ENCODE measurements at places on chromosomes 3 and 15. TPM values are rescaled to one million over a fixed set of nuclear protein-coding genes. Genes with fewer than 3 reads are reported as not detected.

GRCh38 chr15:84003791-84004503 lies 231.6 kb upstream of the GOLGA6L4 start:
- no peak for DNase-seq
- H3K27me3 ChIP-seq = no peaks in the 10 kb centered on the region
- H3K27ac ChIP-seq = no peak overlapping the region

GRAMD2A gene
- total RNA-seq = 4.3 TPM

SQOR gene
- total RNA-seq = 83.8 TPM

DNA sequence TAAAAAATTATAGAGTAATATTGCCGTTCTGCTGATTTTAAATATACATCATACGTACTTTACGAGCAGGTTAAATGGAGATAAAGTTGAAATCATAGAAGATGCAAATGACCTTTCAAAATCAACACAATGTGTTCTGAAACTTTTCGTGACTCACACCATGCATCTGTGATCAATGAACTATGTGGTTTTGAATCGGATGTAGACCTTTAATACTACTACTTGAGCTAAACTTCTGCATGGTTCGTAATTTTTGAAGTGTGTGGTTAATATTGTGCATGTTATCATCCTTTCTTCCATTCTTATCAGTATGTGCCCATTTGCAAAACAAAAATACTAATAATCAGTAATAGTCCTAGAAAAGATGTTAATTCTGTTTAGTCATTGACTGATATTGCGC lies 58.9 kb downstream of the GASK1A start:
- no peak overlapping the region for H3K4me3 ChIP-seq
- DNase-seq = no peak
- no peaks in the 10 kb centered on the region for H3K27me3 ChIP-seq
- H3K27ac ChIP-seq = no peak overlapping the region

DNA sequence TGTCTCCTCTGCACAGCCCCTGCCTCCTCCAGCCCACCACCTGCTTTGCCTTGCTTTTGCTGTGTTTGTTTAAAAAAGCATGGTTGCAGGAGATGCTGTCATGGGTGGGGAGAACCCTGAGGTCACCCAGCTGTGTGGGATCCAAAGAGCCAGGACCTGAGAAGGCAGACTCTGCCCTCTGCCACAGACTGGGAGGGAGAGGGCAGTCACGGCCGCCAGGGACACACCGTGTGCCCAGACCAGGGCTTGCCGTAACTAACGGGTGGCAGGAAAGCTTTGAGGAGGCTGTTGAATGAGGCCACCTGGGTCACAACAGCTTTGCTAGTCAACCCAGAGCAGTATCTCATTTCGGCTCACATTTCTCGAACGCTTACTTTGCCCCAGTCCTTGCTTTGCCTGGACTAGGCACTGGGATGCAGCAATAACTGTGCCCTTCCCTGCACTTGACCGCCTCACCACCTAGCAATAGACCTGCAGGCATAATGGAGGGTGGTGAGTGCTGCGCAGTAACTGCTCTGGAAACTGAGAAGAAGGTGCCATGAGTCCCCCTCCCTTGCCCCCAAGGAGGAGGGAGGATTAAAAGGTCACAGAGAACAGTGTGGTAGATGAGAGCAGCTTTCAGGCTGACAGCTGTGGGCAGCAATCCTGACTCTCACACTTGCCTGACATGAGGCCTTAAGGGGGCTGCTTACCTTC lies 55.0 kb upstream of the CTDSPL start:
- H3K27ac ChIP-seq = no peak overlapping the region
- DNase-seq = no peak
- H3K4me1 ChIP-seq = peaks cover 4% of the 10 kb centered on the region
- H3K27me3 ChIP-seq = no peaks in the 10 kb centered on the region
- no peaks in the 10 kb centered on the region for H3K36me3 ChIP-seq

DNA sequence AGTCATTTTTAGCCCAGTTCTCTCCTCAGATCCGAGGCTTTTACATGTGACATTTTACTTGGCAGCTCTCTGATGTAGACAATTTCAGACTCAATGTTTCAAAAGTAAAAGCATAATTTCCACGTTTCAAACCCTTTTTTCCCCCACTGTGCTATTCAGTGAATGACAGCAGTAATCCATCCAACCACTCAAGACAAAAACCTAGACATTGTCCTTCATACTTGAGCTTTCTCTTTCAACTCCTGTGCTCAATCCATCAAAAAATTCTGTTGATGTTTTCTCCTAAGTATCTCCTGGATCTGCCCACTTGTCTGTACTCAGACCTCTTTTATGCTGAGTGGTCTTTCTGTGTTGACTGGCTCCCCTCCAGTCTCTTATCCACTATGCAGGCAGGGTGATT lies 214.7 kb downstream of the CHL1 start:
- no peaks in the 10 kb centered on the region for H3K36me3 ChIP-seq
- H3K27ac ChIP-seq = no peak overlapping the region
- no peaks in the 10 kb centered on the region for H3K4me1 ChIP-seq
- no peaks in the 10 kb centered on the region for H3K27me3 ChIP-seq
- no peak overlapping the region for H3K4me3 ChIP-seq

DNA sequence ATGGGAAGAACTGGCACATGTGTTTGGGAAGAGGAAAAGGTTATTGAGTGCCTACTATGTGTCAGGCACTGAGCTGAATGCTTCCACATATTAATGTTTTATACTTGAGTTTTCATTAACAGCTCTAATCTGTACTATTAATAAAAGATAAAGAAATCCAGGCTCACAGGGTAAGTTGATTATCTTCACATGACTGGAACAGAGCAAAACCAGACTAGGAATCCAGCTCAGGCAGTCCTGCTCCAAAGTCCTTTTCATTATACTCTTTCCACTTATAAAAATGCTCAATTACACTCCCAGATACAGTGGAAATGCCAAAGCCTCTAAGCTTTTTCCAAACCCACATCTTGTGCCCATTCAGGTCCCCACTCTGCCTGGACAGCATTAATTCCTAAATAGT lies 97.6 kb downstream of the TNIK start:
- DNase-seq = no peak
- no peak overlapping the region for H3K27ac ChIP-seq
- H3K36me3 ChIP-seq = no peaks in the 10 kb centered on the region
- H3K4me3 ChIP-seq = no peak overlapping the region

- H3K4me3 ChIP-seq = no peak overlapping the region
- H3K4me1 ChIP-seq = no peaks in the 10 kb centered on the region
- no peak for DNase-seq
- no peak overlapping the region for H3K27ac ChIP-seq
Measured at GRCh38 chr15:45106002-45106790, 7.8 kb downstream of the DUOX2 start.

UPK1B gene
- not detected for total RNA-seq

DNA sequence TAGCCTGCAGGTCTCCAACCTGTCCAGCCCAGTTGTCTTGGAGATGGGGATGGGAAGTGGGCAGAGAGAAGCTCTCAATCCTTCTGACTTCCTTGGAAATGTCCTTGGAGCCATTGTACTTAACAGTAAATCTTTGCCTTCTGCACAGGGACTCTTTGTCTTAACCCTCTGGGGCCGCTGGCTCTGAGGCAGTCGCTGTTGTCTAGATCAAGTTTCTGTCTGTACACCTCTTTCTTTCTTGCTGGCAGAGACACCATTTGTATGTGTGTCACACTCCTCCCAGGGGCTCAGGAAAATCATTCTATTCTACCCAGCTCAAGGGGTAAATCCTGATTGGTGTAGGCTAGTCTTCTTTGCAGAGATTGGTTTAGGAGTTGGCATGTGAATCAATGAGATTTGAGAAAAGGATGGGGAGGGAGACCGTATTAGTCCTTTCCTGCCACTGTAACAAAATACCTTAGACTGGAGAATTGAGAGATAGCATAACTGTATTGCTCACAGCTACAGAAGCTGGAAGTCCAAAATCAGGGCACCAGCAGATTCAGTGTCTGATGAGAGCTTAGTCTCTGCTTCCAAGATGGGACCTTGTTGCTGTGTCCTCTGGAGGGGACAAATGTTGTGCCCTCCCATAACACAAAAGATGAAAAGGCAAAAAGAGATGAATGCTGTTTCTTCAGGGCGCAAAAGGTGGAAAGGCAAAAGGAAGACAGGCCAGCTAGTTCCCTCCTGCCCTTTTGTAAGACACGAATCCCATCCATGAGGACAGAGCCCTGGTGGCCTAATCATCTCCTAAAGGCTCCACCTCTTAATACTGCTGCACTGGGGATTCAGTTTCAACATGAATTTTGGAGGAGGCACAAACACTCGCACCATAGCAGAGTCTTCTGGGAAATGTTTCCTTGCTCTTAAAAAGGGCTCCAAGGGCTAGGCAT lies 66.3 kb downstream of the PPCDC start:
- H3K4me1 ChIP-seq = no peaks in the 10 kb centered on the region
- H3K4me3 ChIP-seq = no peak overlapping the region
- no peak for DNase-seq
- H3K27me3 ChIP-seq = no peaks in the 10 kb centered on the region

TAGLN3 gene
- total RNA-seq = 3.2 TPM

- H3K4me1 ChIP-seq = peaks cover 20% of the 10 kb centered on the region
- no peaks in the 10 kb centered on the region for H3K36me3 ChIP-seq
- H3K4me3 ChIP-seq = no peak overlapping the region
- no peaks in the 10 kb centered on the region for H3K27me3 ChIP-seq
Measured at GRCh38 chr3:40877631-40878463, 321.5 kb upstream of the CTNNB1 start.

- peaks cover 7% of the 10 kb centered on the region for H3K4me1 ChIP-seq
- H3K27ac ChIP-seq = peak overlapping the region; percentile 51
- no peak overlapping the region for H3K4me3 ChIP-seq
- H3K36me3 ChIP-seq = no peaks in the 10 kb centered on the region
Measured at GRCh38 chr15:75713338-75713895, 769 bp upstream of the CSPG4 start.

MAGI1 gene
- 51.6 TPM for total RNA-seq

DNA sequence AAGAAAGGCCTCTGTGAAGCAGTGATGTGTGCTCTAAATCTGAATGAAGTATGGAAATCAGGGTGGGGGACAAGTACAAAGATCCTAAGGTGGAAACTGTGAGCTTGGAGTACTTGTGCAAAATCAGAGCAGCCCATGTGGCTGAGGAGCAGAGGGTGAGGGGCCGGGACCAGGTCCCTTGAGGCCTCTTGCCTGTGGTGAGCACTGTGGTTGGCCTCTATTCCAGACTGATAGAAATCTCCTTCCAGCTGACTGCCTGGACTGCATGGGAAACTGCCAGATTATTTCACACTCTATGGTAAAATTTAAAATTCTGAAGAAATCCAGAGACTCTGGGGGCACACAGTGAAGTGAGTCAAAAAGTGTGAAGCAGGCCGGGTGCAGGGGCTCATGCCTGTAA lies 81.4 kb downstream of the TM4SF4 start:
- no peaks in the 10 kb centered on the region for H3K36me3 ChIP-seq
- DNase-seq = no peak
- H3K4me1 ChIP-seq = peaks cover 2% of the 10 kb centered on the region
- no peak overlapping the region for H3K27ac ChIP-seq

- no peak overlapping the region for H3K4me3 ChIP-seq
- no peak for DNase-seq
- H3K27me3 ChIP-seq = no peaks in the 10 kb centered on the region
- H3K27ac ChIP-seq = no peak overlapping the region
- peaks cover 8% of the 10 kb centered on the region for H3K4me1 ChIP-seq
Measured at GRCh38 chr15:81863162-81863561, 182.7 kb downstream of the MEX3B start.

DNA sequence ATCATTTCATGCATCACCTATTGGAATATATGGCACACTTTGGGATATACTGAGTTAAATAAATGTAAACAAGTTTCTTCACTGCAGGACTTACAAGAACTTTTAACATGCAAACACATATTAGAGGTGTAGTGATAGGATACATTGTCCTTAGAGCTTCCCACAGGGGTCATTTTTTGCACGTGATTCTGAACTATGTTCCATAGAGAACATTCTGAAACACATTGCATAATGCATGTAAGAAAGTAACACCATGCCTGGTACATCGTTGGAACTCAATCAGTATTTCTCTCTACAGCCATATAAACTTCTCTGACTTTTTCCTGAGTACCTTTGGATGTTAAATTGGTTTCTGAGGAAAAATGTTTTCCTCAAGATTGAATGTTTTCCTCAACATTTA lies 28.3 kb downstream of the MRAS start:
- H3K27me3 ChIP-seq = no peaks in the 10 kb centered on the region
- H3K4me1 ChIP-seq = no peaks in the 10 kb centered on the region
- no peak for DNase-seq
- no peak overlapping the region for H3K27ac ChIP-seq
- H3K36me3 ChIP-seq = no peaks in the 10 kb centered on the region

- H3K4me3 ChIP-seq = no peak overlapping the region
- no peaks in the 10 kb centered on the region for H3K27me3 ChIP-seq
- DNase-seq = no peak
- H3K4me1 ChIP-seq = no peaks in the 10 kb centered on the region
Measured at GRCh38 chr15:27057904-27058645, 87.1 kb downstream of the GABRG3 start.

C2CD4B gene
- total RNA-seq = 1.2 TPM
